Activated T-helper 1 cell treated with anti-CD3 and anti-CD28 coated beads, Interleukin-12 subunit alpha, Interleukin-12 subunit beta, Interleukin-2, Interleukin-4 antibody, amounts not matched to agents 30 ng/mL and 10 ng/mL and 1 ng/mL, durations not matched to agents 14 hours and 24 hours and 36 hours (primary cell): ENCODE measurements at places on chromosomes 7 and 10. TPM values are rescaled to one million over a fixed set of nuclear protein-coding genes. Genes with fewer than 3 reads are reported as not detected.

DNA sequence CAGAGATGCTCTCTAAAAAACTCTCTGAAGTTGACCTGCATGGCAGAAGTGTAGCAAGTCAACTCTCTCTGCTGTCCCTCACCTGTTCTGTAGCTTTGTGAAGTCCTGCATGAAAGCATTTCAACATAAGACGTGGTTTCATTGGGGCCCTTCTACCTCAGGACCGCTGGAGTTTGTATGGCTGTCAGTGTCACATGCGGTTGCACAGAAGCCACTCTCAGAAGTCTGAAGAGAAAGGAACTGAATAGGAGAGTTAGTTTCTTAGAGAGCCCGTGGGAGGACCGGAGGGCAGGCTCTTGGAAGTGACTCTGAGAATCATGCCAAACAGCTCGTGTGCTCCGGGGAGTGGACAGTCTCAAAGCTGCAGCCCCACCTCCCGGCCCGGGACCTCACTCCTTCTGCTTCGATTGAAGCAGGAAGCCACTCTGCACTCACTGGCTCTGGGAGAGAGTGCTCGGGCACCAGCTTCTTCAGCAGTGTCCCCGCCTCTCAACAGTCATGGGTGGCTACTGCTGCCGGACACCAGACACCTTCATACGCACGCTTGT is 486.7 kb downstream of the SDK1 start:
- DNase-seq, result no peak

GRCh38 chr7:36962367-36962766 is 238.1 kb upstream of the AOAH start:
- DNase-seq, result no peak

GRCh38 chr10:23096802-23097549 is 1.6 kb downstream of the MSRB2 start:
- DNase-seq, result no peak

- DNase-seq, result no peak
Observed at GRCh38 chr7:26467541-26467940, 175.9 kb downstream of the SNX10 start.

PPP1R17 gene
- not detected in 2 replicates for total RNA-seq

DNA sequence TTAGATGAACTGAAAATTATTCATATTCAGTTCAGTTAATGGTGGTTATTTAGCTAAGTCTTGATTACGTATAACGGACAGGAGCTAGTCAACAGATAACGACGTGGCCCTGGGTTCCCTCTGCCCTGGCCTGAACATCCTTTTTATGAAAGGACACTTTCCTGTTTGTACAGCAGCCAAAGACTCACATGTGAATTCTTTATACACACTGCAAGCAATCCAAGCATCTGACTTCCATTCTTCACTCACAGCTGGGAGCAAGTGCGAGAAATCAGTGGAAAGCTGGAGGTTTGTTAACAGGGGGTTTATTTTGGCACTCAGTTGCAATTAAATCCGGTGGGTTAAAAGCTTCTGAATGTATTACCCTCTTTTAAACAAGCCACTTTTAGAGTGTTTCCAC is 148.1 kb upstream of the GDF10 start:
- no peak for DNase-seq

DNA sequence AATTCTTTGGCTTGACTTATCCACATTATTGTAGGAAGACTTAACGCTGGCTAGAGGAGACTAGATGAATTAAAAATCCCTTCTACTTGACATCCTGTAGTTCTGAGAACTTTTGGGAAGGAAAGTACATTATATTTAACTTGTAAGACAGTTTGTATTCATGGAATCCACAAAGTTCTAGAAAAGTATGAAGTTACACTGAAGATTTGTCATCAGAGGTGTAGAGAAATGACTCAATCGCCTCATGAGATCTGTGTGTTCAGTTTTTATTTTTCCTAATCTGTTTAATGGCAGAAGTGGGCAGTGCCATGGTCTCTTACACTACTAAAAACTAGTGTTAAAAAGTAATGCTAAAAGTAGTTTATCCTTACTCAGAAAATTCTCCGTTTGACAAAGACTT is 89.1 kb upstream of the SMIM30 start:
- DNase-seq, result no peak

TMEM196 gene
- not detected in 2 replicates for total RNA-seq

GRCh38 chr10:123331438-123331837 is 177.2 kb downstream of the BUB3 start:
- no peak for DNase-seq
